ENCODE measurements at places on chromosomes 12 and 14.

DNA sequence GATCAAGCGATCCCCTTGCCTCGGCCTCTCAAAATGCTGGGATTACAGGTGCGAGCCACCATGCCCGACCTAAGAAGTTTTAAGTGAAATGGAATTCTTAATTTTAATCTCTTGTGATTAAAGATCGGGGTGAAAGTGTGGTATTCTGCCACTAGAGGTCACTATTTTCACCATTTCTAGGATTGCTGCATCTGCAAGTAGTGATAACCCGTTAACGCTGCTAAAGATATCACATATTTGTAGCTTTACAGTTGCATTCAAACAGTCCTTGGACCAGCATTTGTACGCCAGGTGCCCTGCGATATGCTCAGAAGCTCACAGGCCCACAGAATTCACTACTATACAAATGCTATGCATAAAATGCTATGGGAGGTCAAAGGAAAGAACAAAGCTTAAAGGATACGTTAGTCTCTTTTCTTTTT, 19.3 kb downstream of the CCDC62 start:
- no peak for DNase-seq

DNA sequence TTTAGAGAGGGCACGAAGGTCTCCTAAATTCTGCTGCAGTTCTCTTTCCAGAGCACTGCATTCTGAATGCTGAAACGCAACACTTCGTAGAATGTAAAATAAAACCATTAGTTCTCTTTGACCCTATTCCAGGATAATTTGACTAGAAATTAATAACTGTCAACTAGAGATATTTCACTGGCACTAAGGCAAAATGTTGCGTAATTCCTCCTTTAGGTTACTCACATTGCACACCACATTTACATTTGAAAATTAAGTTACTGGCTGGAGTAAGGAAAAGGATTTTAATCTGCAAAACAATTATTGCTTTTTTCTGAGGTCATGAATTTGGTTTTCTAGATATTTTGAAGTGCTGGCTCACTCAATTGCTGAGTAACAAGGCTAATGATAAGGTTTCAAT, 58.0 kb upstream of the TRHDE start:
- no peak for DNase-seq

- no peak for DNase-seq
Measured at GRCh38 chr12:14962797-14963196, 1.4 kb upstream of the ARHGDIB start.

- no peak for DNase-seq
Measured at GRCh38 chr14:91830777-91831176, 36.6 kb downstream of the TC2N start.

- no peak for DNase-seq
Measured at GRCh38 chr12:61538951-61539350, 721.3 kb upstream of the USP15 start.

DNA sequence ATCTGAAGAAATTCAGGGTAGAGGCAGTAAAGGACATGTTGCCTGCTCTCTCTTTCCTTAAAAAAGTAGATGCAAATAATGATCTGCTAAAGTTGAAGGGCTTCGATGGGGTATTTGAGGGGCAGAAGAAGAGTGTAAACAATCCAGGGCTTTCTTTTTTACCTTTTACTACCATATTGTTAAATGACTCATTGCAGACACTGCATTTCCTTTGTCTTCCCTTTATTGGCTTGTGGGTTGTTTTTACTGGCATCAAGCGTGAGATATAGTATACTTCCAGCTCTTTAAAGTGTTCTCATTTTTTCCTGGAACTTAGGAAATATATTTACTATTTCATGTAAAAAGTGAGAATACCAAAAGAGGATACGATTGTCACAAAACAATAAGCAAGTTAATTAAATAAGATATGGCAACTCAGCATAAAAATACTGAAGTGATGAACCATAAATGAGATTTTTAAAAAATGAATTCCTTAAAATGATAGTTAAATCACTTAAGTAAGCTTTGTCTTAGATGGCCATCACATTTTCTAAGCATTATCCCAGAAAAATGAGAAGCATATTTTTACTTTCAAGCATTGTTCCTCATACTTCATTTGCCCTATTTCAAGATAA, 72.3 kb upstream of the KRAS start:
- no peak for DNase-seq

DNA sequence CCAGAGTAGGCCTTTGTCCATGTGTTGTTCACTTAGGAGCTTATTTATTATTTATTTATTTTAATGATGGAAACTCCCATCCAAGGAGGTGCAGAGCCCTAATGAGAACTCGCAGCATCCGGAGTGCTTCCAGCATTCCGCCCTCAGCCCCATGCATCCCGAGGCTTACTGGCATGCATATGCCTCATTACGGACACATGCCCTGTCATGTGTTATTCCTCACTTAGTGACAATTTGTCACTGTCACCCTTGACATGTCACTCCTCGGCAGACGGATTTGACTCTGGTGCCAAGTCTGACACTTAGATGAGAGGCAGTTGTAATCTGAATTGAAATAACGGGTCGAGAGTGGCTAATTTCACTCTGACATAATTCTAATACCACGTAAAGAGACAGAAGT, 132.8 kb downstream of the VRK1 start:
- DNase-seq = no peak

DNA sequence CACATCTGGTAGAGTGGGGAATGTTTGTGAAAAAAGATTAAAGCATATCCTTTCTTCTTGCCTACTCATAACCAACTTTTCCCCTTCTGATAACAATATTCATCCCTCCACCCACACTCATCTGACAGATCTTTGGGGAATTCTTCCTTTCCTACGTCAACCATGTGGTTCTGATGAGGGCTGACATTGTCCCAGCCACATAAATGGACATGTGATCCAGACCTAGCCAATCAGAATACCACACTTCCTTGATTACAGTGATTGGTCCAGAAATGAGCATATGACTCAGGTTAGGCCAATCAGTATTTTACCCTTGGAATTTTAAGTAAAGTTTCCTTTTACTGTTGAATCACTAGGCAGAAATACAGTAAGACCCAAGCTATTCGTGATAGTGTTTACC, 58.9 kb downstream of the GPR65 start:
- DNase-seq = no peak

DNA sequence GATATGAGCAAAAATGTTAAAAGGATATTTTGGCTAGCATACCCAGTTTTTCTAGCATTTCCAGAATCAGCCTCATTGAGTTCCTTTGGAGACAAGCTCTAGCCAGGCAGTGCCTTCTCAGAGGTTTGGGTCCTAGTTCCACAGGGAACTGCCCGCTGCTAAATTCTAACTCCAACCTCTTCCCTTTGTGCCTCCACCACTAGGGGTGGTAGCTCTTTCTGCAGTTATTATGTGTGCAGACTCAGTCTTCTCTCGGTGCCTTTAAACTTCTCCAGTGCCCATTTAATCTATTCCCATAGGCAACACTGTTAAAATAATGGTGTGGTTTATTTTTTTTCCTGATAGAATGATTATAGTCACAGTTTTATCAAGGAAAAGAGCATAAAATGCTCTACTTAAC, 21.5 kb upstream of the SLC25A3 start:
- DNase-seq = no peak

GRCh38 chr12:125038976-125039625, 26.1 kb upstream of the AACS start:
- DNase-seq = no peak

- no peak for DNase-seq
Measured at GRCh38 chr12:92136026-92136730, 9.5 kb downstream of the BTG1 start.

GRCh38 chr12:121061831-121062230, 22.8 kb upstream of the OASL start:
- no peak for DNase-seq
